ENCODE measurements at places on chromosomes 1 and 21. TPM values are rescaled to one million over a fixed set of nuclear protein-coding genes. Genes with fewer than 3 reads are reported as not detected.

SELENOF gene
- total RNA-seq: 67.0 TPM

DNA sequence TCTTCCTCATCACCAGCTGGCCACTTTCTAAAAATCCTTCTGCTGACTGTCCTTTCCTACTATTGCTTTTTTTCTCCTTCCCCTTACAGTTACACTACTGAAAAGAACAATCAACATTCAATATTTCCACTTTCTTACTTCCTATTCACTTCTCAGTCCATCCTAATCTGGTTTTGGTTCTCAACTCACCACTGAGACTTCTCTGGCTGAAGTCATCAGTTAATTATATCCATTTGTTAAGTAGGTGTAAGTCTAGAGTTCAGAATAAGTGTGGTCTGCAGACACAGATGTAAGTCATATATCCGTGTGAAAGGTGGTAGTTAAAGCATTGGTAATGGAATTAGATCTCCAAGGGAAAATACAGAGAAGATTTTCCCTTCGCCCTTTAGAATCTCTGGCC, 21.4 kb downstream of the PEA15 start:
- no peak for DNase-seq

GRCh38 chr21:41168391-41169257, 664 bp downstream of the BACE2 start:
- DNase-seq: peak; percentile 42

WNT2B gene
- 1.7 TPM for total RNA-seq

DNA sequence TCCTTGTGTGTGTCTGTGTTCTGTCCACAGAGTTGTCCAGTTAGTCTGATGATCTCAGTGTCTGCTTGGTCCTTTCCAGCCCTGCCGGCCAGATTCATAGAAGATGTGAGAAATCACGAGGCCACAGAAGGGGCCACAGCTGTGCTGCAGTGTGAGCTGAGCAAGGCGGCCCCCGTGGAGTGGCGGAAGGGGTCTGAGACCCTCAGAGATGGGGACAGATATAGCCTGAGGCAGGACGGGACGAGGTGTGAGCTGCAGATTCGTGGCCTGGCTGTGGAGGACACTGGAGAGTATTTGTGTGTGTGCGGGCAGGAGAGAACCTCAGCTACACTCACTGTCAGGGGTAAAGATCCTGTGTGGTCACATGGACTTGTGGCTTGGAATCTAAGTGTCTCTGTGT, 95.8 kb downstream of the OBSCN start:
- DNase-seq: no peak

TCEA3 gene
- total RNA-seq: 78.6 TPM

DNA sequence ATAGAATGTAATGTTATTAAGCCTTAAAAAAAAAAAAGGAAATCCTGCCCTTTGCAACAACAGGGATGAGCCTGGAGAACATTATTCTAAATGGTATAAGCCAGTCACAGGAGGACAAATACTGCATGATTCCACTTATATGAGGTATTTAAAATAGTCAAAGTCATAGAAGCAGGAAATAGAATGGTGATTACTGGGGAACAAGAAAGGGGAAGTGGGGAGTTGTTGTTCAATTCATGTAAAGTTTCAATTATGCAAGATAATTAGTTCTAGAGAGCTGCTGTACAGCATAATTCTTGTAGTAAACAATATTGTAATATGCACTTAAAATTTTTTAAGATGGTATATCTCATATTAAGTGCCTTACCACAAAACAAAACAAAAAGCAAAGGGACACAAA, 13.2 kb downstream of the FCER1A start:
- DNase-seq: no peak

GRCh38 chr1:157776971-157777391, at the start of gene FCRL2:
FCRL2 (minus strand) TSS chr1:157777132; CDS start chr1:157777073, 59 bp downstream.
- DNase-seq: no peak

- DNase-seq: no peak
Measured at GRCh38 chr1:5992814-5993555, 760 bp upstream of the NPHP4 start.

DNA sequence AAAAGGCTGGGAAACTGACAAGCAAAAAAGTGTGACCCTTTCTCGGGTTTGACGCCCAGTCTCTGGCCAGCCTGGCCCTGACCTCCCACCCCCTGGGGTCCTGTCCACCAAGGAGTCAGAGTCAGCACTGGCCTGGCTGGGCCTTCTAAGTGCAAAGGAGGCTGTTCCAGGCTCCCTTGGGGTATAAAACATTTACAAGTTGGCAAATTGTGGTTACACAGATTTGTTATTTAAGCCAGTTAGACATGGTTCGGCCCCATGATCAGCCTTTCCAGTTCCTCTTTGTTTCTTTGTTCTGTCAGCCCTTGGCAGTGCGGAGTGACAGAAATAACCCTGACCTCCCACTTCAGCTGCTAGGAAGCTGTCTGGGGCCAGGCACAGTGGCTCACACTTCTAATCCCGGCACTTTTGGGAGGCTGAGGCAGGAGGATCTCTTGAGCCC, 161.6 kb upstream of the RAB4A start:
- DNase-seq: peak; percentile 25

DNA sequence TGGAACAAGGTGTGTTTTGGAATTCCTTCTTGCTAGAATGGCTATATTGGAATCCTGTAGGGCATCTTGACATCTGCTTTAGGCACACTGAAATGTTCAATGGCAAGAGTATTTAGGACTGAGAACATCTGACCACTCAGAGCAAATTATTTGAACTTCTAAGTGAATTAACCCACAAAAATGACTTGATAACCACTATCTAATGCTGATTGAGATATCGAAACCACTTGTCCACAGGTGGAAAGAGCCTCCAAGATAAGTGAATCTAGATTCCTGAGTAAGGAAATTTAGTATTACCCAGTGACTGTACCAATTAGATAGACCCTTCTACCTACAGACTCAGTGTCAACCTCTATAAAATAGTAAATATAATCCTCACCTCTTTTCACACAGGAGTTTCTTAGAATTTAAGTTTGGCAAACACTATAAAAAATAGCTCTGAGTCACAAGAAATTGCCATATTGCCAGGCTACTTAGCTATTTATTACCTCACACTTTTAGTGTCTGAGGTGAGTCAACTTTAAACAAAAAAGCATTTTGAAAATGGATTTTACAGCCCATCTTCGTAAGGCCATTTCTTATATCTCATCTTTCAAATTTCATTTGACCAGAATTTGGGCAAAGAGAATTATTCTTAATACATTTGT, 421.8 kb downstream of the PTBP2 start:
- no peak for DNase-seq

DNA sequence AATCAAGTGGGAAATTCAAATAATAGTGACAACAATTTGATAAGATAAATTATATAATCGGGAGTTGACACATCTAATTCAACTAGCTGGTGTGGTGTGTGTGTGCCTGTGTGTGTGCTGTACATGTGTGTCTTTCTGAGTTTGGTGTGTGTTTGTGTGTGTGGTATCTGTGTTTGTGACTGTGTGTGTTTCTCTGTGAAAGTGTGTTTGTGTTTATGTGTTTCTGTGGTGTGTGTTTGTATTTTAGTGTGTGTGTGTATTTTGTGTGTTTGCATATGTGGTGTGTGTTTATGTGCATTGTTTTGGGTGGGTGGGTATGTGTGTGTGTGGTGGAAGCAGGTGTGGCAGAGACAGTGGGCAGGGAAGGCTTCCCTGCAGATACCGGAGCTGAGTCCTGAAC, 4.8 kb upstream of the DSCAM start:
- no peak for DNase-seq

KRTAP19-3 gene
- not detected for total RNA-seq

KHDRBS1 gene
- total RNA-seq: 58.2 TPM

DNA sequence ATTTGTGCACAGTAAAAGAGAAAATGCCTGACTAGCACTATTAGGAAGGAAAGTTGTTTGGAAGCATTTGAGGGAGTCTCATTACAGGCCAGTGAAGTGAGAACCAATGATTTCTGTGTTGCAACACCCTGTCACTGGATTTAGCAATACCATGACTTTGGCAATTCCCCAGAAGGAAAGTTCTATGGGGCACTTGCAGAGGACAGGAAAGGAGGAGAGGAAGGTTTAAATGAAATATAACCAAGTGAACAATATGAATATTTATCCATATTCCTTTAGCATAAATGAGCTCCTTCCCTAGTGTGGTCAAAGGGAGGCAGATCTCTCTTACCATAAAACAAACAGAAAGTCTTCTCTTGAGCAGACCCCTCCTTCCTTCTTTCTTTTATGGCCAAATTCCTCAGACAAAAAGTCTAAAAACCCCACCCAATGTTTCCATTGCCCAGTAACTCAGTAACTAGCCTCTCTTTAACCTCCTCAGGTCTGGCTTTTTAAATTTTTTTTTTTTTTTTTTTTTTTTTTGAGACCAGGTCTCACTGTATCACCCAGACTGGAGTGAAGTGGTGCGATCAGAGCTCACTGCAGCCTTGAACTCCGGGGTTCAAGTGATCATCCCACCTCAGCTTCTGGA, 5.5 kb downstream of the TLR5 start:
- DNase-seq: no peak

ADAMTSL4 gene
- 46.3 TPM for total RNA-seq

BATF3 gene
- total RNA-seq: 1.8 TPM

CYP4A11 gene
- not detected for total RNA-seq

DNA sequence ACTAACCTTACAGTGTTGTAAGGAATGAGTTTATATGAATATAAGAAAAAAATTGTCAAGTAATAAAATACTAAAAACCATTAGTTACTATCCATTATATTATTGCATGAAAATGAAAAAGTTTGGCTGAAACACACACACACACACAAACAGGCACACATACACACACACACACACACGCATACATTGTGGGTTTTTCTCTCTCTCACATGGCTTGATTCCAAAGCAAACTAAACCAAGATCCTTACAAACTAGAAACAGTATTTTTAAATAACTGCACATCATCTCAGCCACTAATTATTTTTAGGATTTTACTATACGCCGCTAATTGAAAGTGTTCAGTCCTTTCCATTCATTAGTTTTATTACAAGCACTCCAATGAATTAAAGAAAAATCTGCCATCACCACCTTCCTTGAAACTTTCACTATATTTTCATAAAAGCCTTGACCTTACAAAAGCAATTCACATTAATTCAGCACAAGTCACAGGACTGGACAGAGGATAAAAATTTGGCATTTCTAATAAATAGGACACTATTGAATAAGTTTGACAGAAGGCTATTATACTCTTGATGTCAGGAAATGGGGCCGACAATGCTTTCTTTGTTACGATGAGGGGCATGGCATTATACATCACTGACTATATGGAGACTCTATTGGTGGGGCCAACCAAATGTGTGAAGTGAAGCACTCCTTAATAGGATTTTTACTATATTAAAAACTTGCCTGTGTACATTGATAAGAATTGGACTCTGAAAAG, 187.0 kb upstream of the ESRRG start:
- DNase-seq: no peak

DNA sequence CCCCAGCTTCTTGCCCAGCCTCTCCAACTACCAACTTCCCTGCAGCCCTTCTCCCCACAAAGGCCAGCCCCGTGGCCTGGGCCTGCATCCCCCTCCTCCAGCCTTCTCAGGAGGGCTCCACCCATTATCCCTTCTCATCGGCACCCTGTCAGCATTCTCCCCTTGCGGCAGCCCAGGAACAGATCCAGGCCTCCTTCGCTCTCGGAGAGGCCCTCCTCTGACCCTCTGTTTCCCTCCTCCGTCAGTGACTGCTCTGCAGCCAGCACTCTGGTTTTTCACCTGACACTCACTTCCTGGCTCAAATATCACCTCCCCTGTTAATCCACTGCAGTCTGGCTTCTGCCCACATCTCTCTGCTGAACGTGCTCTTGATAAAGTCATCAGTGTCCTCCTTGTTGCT, 17.5 kb downstream of the ADGRB2 start:
- no peak for DNase-seq

GRCh38 chr1:178066296-178066907, 27.5 kb upstream of the RASAL2 start:
- no peak for DNase-seq

ANGPTL1 gene
- total RNA-seq: 11.5 TPM

DNA sequence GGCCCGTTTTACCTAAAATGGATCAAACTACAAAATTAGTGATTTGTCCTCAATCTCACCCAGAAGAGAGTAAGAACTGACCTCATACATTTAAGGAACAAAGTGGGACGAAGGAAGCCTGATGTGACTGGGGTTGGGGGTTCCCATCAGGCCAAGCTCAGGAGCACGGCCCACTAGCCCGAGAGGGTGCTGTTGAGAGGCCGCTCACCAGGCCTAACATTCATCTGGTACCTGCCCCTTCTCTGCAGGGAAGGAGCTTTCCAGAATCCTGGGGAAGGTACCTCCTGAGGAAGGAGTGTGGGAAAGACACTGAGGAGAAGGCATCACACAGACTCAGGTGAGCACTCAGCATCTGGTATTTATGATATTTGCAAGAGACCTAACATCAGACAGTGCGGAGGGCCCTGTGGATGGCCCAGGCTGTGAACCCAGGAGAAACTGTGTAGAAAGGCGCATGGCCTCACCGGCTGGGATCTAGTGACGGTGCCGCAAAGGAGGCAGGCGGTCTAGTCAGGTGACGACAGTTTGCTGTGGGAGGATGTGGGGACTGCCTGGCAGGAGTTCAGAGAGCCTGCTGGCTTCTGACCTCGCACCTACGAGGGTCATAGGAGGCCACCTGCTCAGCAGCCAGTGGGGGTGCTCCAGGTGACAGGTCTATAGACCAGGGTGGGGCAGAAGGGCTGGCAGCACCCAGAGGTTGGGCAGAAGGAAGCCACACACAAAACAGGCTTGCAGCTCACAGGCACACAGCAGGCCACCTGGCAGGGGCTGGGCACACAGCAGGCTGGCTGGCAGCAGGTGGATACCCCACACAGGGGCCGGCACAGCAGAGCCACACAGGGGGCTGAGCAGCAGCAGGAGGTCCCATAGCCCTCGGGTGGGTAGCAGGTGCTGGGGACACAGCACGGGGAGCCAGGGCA, 543 bp downstream of the KRTAP12-4 start:
- DNase-seq: no peak

DNA sequence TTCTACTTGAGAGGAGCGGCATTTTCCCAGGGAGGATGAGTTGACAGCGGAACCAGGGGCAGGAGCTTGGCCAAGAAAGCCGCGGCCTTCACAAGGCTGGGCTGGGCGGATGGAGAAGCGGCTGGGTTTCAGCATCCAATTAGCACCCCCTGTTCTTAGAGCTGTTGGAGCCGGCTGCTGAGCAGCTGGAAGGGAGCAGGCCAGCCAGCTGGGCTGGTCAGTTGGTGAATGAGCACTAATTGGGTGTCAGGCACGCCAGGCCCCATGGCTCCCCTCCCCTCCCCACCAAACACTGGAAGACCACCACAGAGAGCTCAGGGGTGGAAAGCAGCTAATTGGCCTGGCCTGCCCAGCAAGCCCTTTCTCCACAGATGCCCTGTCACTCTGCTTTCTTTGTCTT, 245.6 kb downstream of the RRAGC start:
- peak; percentile 40 for DNase-seq

EXTL1 gene
- 11.3 TPM for total RNA-seq

All from left ventricle myocardium inferior (tissue), 1 donor.